ENCODE measurements at places on chromosomes 12 and 14. TPM values are rescaled to one million over a fixed set of nuclear protein-coding genes. Genes with fewer than 3 reads are reported as not detected.
A peak's percentile ranks its signal among the peaks of the same experiment; 100 is the strongest.

GRCh38 chr12:120428597-120429229 is 9.2 kb upstream of the COX6A1 start:
- H3K4me3 ChIP-seq, result no peak overlapping the region
- no peaks in the 10 kb centered on the region for H3K27me3 ChIP-seq
- H3K4me1 ChIP-seq, result no peaks in the 10 kb centered on the region
- DNase-seq, result no peak

SYCP3 gene
- 1.0 TPM for polyA plus RNA-seq

OAS2 gene
- polyA plus RNA-seq, result not detected

SLC6A13 gene
- 5.9 TPM for polyA plus RNA-seq

- no peaks in the 10 kb centered on the region for H3K27me3 ChIP-seq
- no peak overlapping the region for H3K4me3 ChIP-seq
- peak; percentile 25 for DNase-seq
- peak overlapping the region; percentile 59 for H3K27ac ChIP-seq
- no peaks in the 10 kb centered on the region for H3K36me3 ChIP-seq
These were observed 80.4 kb downstream of the PITPNM2 start for GRCh38 chr12:123070267-123071081.

GRCh38 chr12:101775816-101776215 is 36.6 kb upstream of the SYCP3 start:
- no peak overlapping the region for H3K4me3 ChIP-seq
- no peaks in the 10 kb centered on the region for H3K27me3 ChIP-seq
- no peak overlapping the region for H3K27ac ChIP-seq

- H3K36me3 ChIP-seq, result no peaks in the 10 kb centered on the region
- H3K27me3 ChIP-seq, result no peaks in the 10 kb centered on the region
These were observed 127.2 kb downstream of the KCNA5 start for GRCh38 chr12:5170844-5171243.

DNA sequence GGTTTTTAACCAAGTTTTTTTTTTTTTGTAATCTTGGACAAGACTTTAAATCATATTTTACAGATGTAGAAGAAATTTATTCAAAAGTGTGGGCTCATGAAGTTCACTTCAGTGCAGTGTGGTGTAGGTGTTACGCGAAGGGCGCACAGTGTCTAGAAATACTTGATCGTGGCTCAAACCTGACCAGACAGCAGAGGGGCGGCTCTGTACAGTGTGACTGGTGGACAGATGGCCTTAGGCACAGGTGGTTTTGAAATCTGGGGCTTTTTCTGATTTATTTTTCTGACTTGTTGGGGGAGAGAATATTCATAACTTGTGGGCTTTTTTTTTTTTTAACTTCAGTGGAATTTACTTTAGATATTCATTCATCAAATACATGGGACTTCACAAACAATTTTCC is 179.2 kb downstream of the PELI2 start:
- H3K4me3 ChIP-seq, result no peak overlapping the region
- no peak overlapping the region for H3K27ac ChIP-seq
- H3K36me3 ChIP-seq, result no peaks in the 10 kb centered on the region
- no peaks in the 10 kb centered on the region for H3K4me1 ChIP-seq
- no peak for DNase-seq

GRCh38 chr14:95404583-95404982 is 84.9 kb upstream of the CLMN start:
- H3K27me3 ChIP-seq, result no peaks in the 10 kb centered on the region
- H3K4me3 ChIP-seq, result no peak overlapping the region

PRH2 gene
- not detected for polyA plus RNA-seq

GRCh38 chr14:23632461-23633159 is 3.6 kb upstream of the DHRS2 start:
- no peaks in the 10 kb centered on the region for H3K36me3 ChIP-seq
- H3K4me3 ChIP-seq, result no peak overlapping the region
- DNase-seq, result no peak
- H3K27ac ChIP-seq, result peak overlapping the region; percentile 60
- H3K27me3 ChIP-seq, result no peaks in the 10 kb centered on the region

USP44 gene
- not detected for polyA plus RNA-seq

DNA sequence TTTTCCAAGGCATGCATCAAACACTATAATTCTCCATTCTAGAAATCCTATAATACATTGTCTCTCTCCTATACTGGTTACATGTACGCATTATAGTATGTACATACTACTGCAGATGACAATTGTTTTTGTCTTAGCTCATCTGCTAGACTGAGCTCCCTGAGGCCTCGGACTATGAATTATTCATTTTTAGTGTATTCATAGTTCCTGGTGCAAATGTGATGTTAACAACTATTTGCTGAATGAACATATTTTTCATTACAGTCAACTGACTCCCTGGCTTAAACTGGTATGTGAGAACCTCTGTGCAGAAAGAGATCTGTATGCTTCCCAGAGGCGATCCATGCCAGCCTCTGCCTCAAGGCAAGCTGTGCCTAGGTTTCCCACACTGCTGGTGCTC is 91.8 kb upstream of the PARP11 start:
- DNase-seq, result no peak
- no peaks in the 10 kb centered on the region for H3K36me3 ChIP-seq
- H3K4me3 ChIP-seq, result no peak overlapping the region

CEBPE gene
- polyA plus RNA-seq, result not detected

All from hepatocyte (in vitro differentiated cells).